Type B pancreatic cell (in vitro differentiated cells): ENCODE measurements at places on chromosomes 2 and 18. TPM values are rescaled to one million over a fixed set of nuclear protein-coding genes. Genes with fewer than 3 reads are reported as not detected.

DNA sequence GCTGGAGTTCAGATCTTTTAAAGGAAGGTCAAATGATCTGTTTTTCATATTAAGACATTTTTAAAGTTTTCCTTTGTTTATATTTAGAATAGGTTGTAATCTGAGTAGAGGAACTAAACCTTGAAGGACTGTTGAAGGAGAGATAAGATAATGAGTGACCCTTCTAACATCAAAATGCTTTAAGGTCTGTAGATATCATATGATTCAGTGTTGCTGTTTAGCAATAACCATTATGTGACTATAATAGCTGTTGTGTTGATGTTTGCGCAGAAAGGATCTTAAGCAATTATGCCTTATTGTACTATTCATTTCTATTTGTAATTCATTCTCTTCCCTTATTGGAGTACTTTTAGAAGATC lies 60.0 kb downstream of the SLC16A14 start:
- DNase-seq: no peak
- no peak overlapping the region for H3K27ac ChIP-seq
- H3K4me1 ChIP-seq: peaks cover 4% of the 10 kb centered on the region
- peaks cover 11% of the 10 kb centered on the region for H3K36me3 ChIP-seq

GRCh38 chr2:208036357-208036756 lies 11.0 kb upstream of the PLEKHM3 start:
- peaks cover 9% of the 10 kb centered on the region for H3K4me1 ChIP-seq
- no peak for DNase-seq
- H3K27ac ChIP-seq: no peak overlapping the region
- H3K4me3 ChIP-seq: no peak overlapping the region

DNA sequence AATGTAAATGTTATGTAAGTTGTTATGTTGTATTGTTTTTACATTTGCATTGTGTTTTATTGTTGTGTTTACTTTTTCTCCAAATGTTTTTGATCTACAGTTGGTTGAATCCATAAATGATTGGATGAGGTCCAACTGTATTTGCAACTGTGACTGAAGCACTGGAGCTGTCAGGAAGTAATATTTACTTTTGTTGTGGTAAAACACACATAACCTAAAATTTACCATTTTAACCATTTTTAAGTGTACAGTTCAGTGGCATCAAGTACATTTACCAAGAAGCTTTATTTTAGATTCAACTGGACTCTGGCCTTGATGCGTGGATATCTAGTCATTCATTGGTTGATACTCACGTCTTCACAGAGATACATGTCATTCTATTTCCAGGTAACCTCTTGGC lies 181.8 kb downstream of the THADA start:
- H3K4me3 ChIP-seq: no peak overlapping the region
- H3K4me1 ChIP-seq: peaks cover 61% of the 10 kb centered on the region
- H3K27me3 ChIP-seq: no peaks in the 10 kb centered on the region

DNA sequence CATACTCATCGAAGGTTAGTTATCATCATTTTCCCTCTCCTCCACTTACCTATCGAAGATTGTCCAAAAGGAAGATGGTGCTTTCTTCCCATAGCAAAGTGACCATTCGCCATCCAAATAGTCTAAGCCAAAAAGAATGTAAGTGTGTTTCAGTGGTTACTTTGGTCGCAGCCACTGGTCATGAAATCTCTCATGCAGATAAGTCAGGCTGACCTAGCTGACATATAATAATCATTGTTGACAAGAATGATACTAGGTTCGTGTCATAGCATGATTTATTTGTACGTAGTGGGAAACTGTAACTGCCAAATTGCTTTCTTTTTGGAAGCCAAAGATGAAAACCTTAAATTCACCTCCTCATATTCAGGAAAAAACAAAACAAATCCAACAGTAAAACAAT lies 89.6 kb upstream of the PMAIP1 start:
- no peaks in the 10 kb centered on the region for H3K27me3 ChIP-seq
- DNase-seq: no peak
- H3K36me3 ChIP-seq: no peaks in the 10 kb centered on the region
- peaks cover 16% of the 10 kb centered on the region for H3K4me1 ChIP-seq
- H3K4me3 ChIP-seq: no peak overlapping the region

GRCh38 chr2:112053917-112054846 lies 887 bp upstream of the TMEM87B start:
- peak; percentile 99 for DNase-seq
- peaks cover 8% of the 10 kb centered on the region for H3K36me3 ChIP-seq
- peaks cover 32% of the 10 kb centered on the region for H3K4me1 ChIP-seq
- H3K4me3 ChIP-seq: peak overlapping the region; percentile 97
- H3K27me3 ChIP-seq: no peaks in the 10 kb centered on the region

DNA sequence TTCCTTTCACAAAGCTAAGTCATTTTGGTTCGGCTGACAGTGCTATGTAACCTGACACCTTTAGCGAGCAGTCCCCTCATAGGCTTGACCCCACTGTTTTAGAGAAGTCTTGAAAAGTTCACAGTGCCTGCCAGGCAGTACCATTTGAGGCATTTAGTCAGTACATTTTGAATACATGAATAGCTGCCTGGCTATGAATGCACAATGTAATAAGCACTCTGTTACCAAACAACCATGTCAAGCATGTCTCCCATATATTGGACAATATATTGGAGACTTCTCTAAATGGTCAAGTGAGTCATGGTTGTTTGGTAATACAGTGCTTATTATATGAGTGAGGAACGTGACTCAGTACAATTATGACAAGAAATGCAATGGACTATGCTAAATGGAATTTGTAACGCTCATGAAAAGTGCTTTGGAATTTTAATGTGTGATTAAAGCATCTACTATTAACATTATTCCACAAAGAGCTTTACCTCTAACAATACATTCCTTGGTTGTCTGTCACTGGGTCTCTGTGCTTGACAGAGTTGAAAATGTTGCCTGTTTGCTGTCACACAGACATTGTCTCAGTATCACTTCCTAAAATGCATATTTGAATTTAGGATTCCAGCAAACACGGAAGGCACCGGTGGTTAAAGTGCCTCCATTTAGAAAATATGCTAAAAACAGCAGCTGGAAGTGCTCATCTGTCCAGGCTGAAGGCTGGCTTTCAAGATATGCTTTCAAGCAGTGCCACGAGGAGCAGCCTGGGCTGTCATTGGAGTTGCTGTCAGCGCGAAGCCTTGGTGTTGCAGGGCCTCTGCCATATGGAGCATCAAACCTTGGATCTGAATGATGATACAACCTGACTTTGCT lies 458.6 kb downstream of the FBXO15 start:
- no peaks in the 10 kb centered on the region for H3K27me3 ChIP-seq
- peaks cover 26% of the 10 kb centered on the region for H3K4me1 ChIP-seq
- H3K4me3 ChIP-seq: peak overlapping the region; percentile 47
- DNase-seq: no peak

DNA sequence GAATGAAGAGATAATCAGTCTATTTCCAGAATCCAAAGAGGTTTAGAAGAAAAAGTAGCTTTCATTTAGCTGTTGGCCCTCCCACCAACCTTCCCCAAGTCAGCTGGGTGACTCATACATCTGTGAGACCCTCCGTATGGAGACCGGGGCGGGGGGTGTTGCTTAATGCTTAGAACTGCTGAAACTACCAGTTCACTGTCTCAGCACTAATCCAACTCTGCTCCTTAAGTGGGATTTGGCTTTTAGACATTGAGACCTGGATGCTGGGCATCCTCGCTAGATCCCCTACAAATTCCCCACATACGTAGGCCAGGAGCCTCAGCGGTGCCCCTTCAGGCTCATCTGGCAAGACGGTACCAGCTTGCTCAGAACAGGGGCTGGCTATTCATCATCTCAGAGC lies at the start of gene SAG:
TSS of gene SAG (plus strand) at position 252 of the 400 bp plus-strand sequence. CDS start 1,374 bp downstream, outside the sequence.
- H3K27ac ChIP-seq: no peak within 1 kb of the TSS
- H3K4me1 ChIP-seq: no peaks in the 10 kb centered on the region
- peaks cover 8% of the 10 kb centered on the region for H3K27me3 ChIP-seq
- H3K4me3 ChIP-seq: no peak within 1 kb of the TSS
- no peaks in the 10 kb centered on the region for H3K36me3 ChIP-seq

- peaks cover 16% of the 10 kb centered on the region for H3K36me3 ChIP-seq
- H3K27ac ChIP-seq: no peak overlapping the region
- DNase-seq: no peak
- no peaks in the 10 kb centered on the region for H3K27me3 ChIP-seq
These were observed 186.5 kb upstream of the RASGRP3 start for GRCh38 chr2:33289961-33290360.

GRCh38 chr2:207257251-207258250 lies 91.8 kb upstream of the KLF7 start:
- no peaks in the 10 kb centered on the region for H3K36me3 ChIP-seq
- H3K4me3 ChIP-seq: no peak overlapping the region
- H3K4me1 ChIP-seq: peaks cover 28% of the 10 kb centered on the region
- H3K27ac ChIP-seq: peak overlapping the region; percentile 85

DNA sequence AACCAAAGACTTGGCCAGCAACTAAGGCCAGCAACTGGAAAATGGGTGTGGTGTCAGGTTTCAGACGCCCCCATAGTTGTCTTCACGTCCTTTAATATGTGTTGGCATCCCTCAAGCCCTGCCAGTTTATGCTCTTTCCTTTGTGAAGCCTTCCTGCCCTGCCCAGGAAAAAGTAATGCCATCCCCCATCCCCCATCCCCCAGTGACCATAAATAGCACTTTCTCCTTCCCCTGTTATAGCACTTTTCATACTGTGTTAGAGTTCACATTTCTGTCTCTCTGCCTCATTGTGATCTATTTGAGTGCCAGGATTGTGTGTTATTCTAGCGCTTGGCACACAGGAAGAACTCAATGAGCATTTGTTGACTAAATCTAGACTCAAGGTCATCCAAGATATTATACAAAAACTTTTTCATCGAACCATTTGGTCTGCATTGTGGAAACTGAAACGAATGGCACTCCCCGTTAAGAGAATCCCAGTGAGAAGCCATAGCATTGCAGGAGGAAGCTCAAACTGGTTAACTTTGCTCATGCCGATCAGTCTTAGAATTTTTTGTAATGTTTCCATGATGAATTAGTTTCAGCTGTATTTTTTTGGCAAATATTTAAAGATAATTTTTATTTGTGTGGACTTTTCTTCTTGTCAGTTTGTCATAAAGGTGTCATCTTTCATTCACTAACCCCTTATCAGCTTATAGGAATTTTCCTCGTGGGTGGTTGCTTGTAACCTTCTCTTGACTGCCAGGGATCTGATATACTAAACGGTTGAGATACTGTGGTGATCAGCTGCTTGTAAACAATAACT lies 15.7 kb downstream of the CRIM1 start:
- DNase-seq: no peak
- H3K27ac ChIP-seq: peak overlapping the region; percentile 21
- peak overlapping the region; percentile 11 for H3K4me3 ChIP-seq
- H3K4me1 ChIP-seq: peaks cover 53% of the 10 kb centered on the region

DNA sequence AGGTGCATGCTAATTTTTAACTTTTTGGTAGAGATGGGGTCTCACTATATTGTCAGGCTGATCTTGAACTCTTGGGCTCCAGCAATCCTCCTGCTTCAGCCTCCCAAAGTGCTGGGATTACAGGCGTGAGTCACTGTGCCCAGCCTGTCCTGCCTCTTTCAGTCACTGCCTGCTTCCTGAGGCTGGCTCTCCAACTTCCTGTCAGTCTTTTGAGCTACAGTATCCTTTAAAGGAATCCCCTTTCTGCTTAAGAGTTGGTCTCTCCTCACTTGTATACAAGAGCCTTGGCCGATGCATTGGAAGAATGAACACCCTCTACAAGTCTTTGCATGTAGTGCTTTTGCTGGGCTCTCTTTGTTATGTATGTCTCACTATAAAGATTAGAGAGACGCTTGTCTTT lies 88.4 kb upstream of the SMAD2 start:
- peaks cover 9% of the 10 kb centered on the region for H3K4me1 ChIP-seq
- H3K36me3 ChIP-seq: no peaks in the 10 kb centered on the region
- DNase-seq: no peak
- H3K27ac ChIP-seq: no peak overlapping the region
- peaks cover 27% of the 10 kb centered on the region for H3K27me3 ChIP-seq
- H3K4me3 ChIP-seq: no peak overlapping the region

DNA sequence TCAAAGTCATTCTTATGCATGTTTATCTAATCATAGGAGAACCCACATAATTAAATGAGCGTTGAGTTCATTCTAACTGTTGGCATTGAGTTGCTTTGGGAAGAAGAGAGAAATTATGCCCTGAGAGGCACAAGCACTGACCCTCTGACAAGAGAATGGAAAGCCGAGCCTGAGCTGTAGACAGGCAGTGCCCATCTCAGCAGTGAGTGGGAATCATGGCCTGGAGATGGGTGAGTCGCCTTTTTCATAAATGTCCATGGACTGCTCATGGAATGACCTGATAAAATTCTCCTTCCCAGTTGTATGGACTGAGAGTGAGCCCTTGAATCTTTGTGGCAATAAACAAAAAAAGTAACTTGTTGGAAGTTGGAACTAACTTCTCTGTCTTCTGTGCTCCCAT lies 21.4 kb upstream of the MYO3B start:
- H3K4me1 ChIP-seq: peaks cover 17% of the 10 kb centered on the region
- H3K36me3 ChIP-seq: no peaks in the 10 kb centered on the region
- H3K4me3 ChIP-seq: no peak overlapping the region
- no peak overlapping the region for H3K27ac ChIP-seq

DNA sequence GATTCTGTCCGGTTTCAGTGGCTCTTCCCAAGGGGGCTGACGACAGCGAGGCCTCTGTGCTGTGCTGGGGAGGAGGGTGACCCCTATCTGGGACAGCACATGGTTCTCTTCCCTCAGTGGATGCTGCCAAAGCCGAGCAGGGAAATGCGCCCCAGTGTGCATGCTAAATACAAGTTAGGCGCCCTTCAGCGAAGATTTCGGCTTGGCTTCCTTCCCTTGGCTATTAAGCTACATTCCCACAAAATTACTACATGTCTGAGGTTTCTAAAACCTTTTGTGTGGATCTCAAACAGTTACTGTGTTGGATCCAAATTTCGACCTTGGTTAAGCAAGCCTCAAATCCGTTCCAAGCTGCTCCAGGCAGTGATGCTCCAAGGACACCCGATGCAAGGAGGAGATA lies 440.3 kb downstream of the NRXN1 start:
- no peak overlapping the region for H3K27ac ChIP-seq
- H3K4me1 ChIP-seq: no peaks in the 10 kb centered on the region
- H3K4me3 ChIP-seq: no peak overlapping the region
- H3K36me3 ChIP-seq: no peaks in the 10 kb centered on the region
- H3K27me3 ChIP-seq: no peaks in the 10 kb centered on the region
- DNase-seq: no peak

The ZSWIM2 gene
- total RNA-seq: not detected in 2 replicates

The TMEM247 gene
- not detected in 2 replicates for total RNA-seq

The RAB10 gene
- total RNA-seq: 143 and 186 TPM in 2 replicates

The FBXO36 gene
- 2.0 and 3.2 TPM in 2 replicates for total RNA-seq

The NAPG gene
- total RNA-seq: 22.7 and 28.1 TPM in 2 replicates

The ZNF385B gene
- total RNA-seq: 1.1 and 1.9 TPM in 2 replicates

The NEURL3 gene
- total RNA-seq: 1.1 and 2.5 TPM in 2 replicates
